A549 treated with ZK216348 at 1 μM for 4 hours (cell line): ENCODE measurements at places on chromosomes 3 and 15. TPM values are rescaled to one million over a fixed set of nuclear protein-coding genes. Genes with fewer than 3 reads are reported as not detected.

AGBL1 gene
- not detected in 5 replicates for total RNA-seq

C3orf22 gene
- not detected in 5 replicates for total RNA-seq

ISLR2 gene
- total RNA-seq = 0.07 to 0.26 TPM (median 0.21 TPM) in 5 replicates

SLC22A14 gene
- 0.09 TPM in 2 of 5 replicates, not detected in the others for total RNA-seq

SAMD7 gene
- not detected in 5 replicates for total RNA-seq

SLC26A6 gene
- total RNA-seq = 14.6 to 23.6 TPM (median 19.8 TPM) in 5 replicates
